Suppressor macrophage treated with lipopolysaccharide for 4 hours (primary cell): ENCODE measurements at places on chromosomes 3 and 15.

GRCh38 chr3:5151586-5151985 lies 29.5 kb downstream of the ARL8B start:
- DNase-seq, result no peak

DNA sequence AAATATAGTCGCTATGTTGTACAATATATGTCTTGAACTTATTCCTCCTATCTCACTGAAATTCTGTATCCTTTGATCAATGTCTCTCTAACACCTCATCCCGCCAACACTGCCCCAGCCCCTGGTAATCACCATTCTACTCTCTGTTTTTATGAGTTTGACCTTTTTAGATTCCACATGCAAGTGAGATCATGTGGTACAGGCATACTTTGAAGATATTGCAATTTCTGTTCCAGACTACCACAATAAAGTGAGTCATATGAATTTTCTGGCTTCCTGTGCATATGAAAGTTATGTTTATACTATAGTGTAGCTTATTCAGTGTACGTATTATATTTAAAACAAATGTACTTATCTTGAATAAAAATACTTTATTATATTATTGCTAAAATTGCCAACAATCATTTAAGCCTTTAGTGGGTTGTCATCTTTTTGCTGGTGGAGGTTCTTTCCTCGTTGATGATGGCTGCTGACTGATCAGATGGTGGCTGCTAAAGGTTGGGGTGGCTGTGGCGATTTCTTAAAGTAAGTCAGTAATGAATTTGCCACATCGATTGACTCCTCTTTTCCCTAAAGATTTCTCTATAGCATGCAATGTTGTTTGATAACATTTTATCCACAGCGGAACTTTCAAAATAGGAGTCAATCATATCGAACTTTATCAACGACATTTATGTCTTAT lies 257.2 kb downstream of the NFKBIZ start:
- peak; percentile 23 for DNase-seq

GRCh38 chr3:169399068-169399467 lies 264.4 kb downstream of the MECOM start:
- no peak for DNase-seq

GRCh38 chr3:83023086-83023485 lies 1261.6 kb upstream of the GBE1 start:
- DNase-seq, result no peak

- no peak for DNase-seq
Measured at GRCh38 chr15:64690008-64690407, 85.4 kb downstream of the RBPMS2 start.
